Right ventricle myocardium inferior (tissue), 1 donor: ENCODE measurements at places on chromosomes 12 and 14. TPM values are rescaled to one million over a fixed set of nuclear protein-coding genes. Genes with fewer than 3 reads are reported as not detected.

GRCh38 chr12:42625611-42626010 is 36.1 kb upstream of the PRICKLE1 start:
- no peak for DNase-seq

- peak; percentile 56 for DNase-seq
Observed at GRCh38 chr14:32934073-32934880, 4.4 kb upstream of the NPAS3 start.

Gene C12orf50
- total RNA-seq, result 0.05 TPM

Gene B4GALNT1
- total RNA-seq, result 7.3 TPM

Gene KLC1
- total RNA-seq, result 151 TPM

Gene AKAP6
- 160 TPM for total RNA-seq
